ENCODE measurements at places on chromosomes 2 and 18.

DNA sequence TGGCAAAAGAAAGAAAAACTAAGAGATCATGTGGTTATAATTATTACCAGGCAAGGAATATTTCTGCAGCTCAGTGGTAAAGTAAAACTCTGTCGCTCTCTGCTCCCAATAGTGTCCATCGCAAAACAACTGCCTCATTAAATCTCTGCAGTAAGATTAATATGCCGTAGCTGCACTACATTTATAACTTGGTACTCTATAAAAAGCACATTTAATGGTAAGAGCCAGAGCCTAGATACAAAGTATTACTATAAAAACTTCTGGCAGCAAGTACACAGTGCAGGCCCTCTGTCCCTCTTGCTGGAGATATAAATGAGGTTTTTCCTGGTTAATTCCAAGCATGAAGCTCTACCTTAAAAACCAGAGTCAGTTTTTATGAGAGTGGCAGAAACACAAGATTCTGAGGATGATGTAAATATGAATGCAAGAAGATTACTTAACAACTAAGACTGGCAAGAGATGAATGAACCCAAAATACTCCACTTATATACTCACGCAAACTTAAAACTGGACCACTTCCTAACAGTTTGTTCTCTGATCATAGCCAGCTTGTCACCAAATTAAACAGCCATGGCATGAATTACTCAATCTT, 25.5 kb downstream of the ZNF521 start:
- DNase-seq: no peak

- DNase-seq: no peak
These were observed 21.6 kb downstream of the SLC38A11 start for GRCh38 chr2:164933671-164934189.

DNA sequence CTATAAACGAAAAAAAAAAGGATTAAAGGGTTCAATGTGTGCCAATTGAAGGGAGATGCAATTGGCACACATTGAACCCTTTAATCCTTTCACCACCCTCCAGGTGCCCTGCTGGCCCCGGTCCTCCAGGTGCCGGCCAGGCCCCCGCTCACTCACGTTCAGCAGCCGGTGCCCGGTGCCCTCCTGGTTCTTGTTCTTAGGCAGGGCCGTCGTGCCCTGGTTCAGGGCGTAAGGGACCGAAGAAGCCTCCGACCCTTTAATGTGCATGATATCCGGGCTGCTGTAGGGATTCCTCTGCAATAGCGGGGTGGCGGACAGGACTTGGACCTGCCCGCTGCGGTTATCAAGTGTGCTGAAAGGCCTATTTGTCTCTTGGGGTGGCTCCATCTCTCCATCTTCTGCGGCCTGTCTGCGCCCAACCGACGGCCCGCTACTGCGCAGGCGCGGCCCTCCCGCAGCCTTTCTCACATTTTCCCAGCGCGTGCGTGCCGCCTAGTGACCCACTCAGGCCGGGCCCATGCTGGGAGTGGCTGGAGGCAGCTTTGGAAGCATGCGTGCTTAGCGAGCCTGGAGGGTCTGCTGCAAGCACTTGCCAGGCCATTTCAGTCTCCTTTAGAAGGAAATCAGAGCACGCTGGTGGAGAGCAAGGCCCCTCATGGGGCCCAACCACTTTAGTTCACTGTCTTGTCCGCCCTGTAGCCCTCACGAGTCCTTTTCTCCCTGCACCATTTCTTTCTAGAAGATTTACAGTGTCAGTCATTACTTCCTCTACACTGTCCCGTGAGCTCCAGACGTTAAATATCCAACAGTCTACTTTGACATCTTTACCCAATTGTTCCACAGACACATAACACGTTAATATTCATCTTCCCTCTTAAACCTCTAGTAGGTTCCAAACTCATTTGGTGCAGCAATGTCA, 24.3 kb downstream of the TMEM237 start:
- no peak for DNase-seq

DNA sequence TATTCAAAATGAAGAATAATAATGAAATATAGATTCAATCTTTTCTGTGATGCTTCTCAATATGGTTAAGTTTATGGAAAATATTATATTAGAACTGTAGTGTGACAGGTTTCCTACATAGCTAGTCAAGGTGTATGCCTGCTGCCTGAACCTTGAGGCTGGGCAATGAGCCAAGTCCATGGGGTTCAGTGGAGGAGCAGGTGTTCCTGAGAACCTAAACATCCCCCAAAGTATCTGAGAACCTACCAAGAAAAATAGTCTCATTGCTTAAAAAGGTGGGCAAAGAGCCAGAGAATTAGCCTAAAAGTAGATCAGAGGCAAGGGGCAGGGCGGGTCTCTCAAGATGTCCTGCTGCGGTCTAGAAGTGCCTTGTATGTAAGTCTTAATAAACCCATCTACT, 185.9 kb upstream of the SPHKAP start:
- DNase-seq: no peak

DNA sequence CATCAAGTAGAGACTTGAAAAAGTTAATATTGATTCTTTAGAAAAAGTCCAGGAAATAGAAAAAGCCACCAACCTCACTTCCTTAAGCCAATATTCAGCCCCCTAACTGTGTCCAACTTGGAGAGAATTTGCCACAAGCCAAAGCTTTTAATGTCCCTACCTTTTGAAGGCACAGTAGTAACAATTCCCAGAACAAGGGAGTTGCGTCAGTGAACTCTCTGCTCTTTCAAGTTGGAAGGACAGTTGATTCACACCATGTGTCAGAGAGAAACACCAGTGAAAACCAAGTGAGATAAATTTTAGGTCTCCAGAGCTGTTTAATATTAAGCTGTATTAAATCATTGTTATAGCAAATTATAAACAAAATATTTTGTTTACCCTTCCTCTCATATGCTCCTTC, 66.1 kb downstream of the EXOC6B start:
- no peak for DNase-seq

DNA sequence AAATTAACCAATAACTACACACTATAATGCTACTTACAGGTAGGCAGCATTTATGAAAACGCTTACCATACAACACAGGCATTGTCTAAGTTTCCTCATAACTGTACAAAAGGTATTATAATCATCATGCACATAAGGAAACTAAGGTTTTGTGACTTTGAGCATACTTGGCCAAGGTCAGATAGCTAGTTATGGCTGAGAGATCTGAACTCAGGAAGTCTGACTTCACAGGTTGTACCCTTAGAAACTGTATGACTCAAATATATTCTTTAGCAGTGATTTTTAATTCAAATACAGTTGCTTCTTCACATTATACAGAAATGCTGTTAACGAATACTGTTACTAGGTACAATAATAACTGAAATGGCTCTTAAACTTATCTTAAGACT, 89.3 kb downstream of the TRIP12 start:
- DNase-seq: no peak

DNA sequence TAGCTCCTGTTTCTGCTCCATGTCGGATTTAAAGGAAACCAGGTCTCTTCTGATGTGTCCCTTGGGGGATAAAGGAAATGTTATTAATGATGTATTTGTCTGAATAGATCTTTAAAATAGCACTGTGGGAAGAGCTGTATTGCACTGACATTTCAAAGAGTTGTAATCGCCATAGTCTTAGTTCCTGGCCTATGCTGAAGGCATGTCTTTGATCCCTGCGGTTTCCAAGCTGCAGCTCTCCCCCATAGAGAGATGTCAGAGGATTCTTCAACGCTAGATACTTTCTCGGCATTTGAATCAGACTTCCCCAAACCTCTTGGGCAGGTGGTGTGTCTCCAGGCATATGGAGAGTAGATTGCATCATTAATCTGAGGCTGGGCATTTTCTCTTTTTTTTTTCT, 40.4 kb downstream of the NAT8 start:
- no peak for DNase-seq

DNA sequence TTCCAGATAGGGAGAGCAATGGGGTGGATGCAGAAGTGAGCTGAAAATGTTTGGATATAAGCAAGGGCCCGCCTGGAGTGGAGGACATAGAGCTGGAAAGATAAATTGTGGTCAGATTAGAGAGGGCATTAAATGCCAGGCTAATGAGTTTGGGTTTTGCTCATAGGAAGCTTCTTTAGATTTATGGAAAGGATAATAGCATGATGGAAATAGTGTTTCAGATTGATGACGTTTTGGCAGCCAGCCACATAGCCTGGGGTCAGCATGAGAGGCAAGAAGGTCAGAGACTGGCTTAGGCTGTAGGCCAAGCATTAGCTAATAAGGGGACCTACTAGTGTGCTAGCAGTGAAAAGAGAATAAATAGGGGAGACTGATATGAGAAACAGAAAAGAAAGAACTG, 321.6 kb downstream of the STK39 start:
- no peak for DNase-seq

DNA sequence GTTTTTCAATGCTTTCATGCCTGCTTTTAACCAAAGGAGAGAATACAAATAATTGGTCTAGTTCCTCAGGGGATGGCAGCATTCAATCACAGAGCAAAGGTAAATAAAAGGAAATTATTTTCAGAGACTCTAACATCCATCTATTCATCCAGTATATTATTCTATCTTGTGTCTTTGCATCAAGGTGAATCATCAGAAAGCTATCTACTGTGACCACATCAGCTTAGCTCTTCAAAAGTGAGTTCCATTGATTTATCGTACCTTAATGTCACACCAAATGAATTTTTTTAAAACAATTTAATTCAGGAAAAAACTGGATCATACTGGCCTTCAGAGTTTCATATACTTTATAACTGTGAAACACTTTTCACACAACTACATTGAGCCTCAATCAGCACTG, 66.1 kb downstream of the CHN1 start:
- no peak for DNase-seq

DNA sequence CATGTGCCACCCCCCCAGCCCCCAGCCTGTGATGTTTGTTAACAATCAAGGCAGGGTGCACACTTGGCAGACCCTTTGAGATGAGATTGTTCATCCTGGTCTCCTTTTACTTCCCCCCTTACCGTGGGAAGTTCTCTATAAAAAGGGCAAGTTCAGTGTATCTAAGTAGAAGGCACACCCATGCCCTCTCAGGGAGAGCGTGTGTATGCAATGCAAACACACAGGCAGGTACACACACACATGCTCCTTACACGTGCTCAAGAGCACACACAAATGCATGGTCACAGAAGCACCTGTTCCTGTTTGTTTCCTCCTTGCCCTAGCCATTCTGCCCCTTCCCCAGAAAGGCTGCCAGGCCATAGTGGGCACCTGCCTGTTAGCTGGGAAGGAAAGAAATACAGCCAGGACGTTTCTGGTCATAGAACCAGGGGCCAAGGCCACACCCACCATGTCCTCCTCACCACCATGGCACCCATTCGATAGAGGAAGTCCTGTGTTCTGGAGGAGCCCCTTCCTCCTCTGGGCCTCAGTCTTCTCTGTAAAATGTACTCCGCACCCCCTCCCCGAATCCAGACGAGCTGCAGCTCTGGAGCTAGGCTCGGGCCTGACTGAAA, 3.1 kb downstream of the ATOH8 start:
- DNase-seq: no peak

GRCh38 chr2:136057802-136058140, 60.2 kb downstream of the CXCR4 start:
- DNase-seq: no peak

DNA sequence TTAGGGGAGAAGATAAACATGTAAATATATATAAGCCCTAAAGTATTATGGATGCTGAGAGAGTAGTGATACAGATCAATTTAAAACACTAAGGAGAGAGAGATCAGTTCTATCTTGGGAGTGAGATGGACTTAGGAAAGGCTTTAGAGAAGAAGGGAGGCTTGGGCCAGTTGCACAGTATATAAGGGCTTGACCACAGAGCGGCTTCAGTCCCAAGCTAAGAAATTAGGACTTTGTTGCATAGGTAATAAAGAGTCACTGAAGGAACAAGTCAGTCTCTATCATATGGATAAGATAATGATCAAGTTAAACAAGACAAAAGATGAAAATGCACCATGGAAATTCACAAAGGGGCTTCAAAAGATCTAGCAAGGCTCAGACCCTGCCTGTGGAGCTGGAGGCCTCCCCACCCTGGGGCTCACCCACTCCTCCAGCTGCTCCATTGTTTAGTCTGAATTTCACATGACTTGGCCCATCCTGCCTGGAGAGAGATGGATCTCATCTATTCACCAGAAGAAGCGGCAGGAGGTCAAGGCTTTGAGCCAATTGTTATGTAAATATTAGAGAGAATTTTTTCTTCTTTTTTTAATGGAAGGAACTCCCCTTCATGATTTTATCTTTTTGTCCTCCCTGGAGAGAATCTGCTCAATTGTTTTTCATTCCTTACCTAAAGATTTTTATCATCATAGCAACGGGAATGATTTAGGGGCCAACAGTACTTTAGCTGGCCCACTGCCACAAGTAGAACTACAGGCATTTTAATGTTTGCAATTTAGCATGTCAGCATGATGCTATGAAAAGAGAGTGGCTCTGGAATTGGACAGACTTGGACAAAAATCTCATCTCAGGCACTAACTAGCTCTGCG, 44.0 kb downstream of the GYPC start:
- DNase-seq: no peak

DNA sequence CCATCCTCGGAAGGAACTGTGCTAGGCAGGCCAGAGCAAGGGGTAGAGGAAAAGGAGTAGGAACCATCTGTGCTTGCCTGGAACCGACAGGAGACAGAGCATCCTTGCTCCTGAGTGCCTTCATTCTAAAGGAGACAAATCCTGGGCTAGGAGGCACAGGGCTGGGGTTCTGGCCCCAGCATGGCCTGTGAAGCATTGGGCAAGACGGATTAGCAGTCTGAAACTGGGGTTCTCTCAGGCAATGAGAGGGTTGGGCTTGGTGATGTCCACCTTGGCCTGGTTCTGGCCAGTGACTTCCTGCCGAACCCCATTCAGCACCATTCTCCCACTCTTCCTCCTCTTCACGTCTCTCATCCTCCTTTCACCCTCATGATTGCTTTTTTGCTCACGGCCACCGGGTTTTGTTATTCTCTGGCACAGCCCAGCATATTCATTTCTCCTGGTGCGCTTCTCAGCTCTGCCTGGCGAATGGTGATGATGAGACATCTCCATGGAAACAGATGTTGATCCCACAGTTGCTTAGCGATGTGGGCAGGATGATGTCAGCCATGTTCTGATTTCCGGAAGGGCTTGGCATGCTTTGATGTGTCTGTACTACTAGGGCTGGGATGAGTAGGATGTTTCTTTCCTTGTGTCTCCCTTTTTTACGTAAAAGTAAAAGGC, 127.7 kb downstream of the CAPN13 start:
- DNase-seq: no peak

- DNase-seq: no peak
These were observed 250.9 kb downstream of the DSEL start for GRCh38 chr18:67265464-67266245.
